ENCODE measurements at places on chromosomes 2 and 18.

- DNase-seq, result no peak
These were observed 8.9 kb upstream of the CHRNA1 start for GRCh38 chr2:174773215-174773614.

GRCh38 chr2:19218166-19218565 is 140.3 kb downstream of the OSR1 start:
- no peak for DNase-seq

- no peak for DNase-seq
These were observed 3.8 kb downstream of the FN1 start for GRCh38 chr2:215431778-215432758.

DNA sequence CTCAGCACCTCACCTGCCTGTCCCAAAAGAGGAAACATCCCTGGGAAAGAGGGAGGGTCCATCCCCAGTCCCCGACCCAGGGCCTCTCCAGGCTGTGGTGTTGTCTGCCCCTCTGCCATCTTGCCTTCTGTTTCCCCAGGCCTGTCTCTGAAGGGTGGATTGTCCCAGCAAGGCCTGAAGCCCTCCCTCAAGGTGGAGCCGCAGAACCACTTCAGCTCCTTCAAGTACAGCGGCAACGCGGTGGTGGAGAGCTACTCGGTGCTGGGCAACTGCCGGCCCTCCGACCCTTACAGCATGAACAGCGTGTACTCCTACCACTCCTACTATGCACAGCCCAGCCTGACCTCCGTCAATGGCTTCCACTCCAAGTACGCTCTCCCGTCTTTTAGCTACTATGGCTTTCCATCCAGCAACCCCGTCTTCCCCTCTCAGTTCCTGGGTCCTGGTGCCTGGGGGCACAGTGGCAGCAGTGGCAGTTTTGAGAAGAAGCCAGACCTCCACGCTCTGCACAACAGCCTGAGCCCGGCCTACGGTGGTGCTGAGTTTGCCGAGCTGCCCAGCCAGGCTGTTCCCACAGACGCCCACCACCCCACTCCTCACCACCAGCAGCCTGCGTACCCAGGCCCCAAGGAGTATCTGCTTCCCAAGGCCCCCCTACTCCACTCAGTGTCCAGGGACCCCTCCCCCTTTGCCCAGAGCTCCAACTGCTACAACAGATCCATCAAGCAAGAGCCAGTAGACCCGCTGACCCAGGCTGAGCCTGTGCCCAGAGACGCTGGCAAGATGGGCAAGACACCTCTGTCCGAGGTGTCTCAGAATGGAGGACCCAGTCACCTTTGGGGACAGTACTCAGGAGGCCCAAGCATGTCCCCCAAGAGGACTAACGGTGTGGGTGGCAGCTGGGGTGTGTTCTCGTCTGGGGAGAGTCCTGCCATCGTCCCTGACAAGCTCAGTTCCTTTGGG is 47.2 kb downstream of the BOLA3 start:
- no peak for DNase-seq

GRCh38 chr18:3216987-3217386 is 2.8 kb downstream of the MYOM1 start:
- no peak for DNase-seq

- DNase-seq, result no peak
These were observed 47.7 kb downstream of the OSBPL6 start for GRCh38 chr2:178241844-178242551.

DNA sequence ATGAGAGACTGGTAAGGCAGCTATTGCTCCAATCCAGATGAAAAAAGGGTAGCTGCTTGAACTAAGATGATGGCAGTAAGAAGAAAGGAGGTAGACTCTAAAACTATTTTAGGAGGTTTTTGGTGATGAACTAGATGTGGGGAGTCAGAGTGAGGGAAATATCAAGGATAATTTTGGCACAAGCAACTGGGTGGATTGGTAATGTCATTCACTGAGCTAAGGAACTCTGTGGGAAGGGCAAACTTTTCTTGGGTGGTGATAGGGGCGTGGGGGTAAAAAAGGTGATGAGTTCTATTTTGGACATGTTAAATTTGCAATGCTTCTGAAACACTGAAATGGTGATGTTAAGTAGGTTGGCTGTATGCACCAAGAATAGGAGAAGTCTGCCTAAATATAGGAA is 19.3 kb downstream of the PAIP2B start:
- DNase-seq, result no peak

- DNase-seq, result no peak
These were observed 2.7 kb downstream of the NCL start for GRCh38 chr2:231461516-231461971.

DNA sequence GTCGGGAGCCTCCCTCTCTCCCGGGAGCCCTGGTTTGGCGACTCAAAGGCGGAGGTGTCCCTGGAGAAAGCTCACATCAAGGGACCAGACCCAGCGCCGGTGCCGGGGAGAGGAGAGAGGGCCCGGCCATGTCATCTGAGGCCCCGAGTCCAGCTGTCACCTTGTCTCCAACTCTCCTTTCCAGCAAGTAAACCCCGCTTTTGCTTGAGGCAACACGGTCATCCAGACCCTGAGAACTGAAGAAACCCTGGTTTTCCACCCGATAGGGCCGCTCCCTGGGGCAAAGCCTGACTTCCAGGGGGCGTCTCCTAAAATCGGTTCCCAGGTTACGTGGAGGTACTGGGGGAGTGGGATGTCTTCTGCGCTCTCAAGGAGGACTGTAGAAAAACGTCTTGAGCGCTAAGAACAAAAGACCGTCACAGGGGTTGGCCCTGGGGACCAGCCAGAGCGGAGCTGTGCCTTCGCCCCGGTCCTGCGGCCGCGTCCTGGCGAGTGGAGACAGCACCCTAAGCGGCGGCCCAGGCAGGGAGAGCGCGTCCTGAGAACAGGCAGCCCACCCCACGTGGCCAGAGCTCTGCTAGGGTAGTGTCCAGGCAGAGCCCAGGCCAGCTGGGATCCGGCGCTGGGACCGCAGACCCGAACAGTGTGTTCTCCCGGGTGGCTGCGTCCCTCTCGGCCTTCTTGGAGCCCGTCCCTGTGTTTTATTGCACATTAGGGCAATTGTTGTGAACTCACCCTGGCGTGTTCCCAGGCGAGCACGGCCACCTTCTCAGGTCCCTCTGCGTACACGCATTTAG is 55.7 kb downstream of the TMEM18 start:
- DNase-seq, result no peak

- no peak for DNase-seq
These were observed 8.5 kb upstream of the C2orf69 start for GRCh38 chr2:199902486-199903110.

- no peak for DNase-seq
These were observed 400.7 kb downstream of the NBAS start for GRCh38 chr2:15160201-15160991.

DNA sequence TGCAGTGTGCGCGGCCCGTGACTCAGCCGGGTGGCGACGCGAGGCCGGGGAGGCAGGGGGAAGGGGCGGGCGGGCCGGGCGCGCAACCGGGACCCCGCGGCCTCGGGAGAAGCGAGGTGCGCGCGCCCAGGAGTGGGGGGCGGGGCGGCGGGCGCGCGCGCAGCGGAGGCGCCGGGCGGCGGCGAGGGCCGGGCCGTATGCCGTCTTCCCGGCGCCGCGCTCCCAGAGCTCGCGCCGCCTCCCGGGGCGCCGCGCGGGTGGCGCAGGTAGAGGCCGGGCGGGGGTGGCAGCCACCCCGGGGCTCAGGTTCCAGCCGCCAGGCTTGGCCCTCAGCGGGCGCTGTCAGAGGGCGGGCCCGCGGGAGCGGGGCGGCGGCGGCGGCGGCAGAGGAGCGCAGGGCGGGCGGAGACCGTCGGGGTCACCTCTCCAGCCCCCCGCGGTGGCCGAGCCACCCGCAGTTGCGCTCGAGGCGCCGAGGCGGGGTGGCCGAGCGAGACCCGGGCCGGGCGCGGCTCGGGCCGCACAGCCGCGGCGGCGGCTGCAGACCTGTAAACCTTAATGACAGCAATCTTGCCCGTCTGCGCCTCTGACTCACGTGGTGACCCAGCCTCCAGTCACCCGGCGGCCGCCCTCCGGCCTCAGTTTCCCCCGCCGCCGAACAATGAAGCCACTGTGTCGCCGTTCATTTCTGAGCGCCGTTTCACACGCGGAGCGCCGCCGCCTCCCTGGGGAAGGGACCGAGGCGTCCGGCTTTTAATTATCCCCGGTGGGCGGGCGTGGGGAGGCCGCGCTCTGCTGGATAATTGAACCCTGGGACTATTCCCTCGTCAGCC is 25.3 kb upstream of the SMAD7 start:
- DNase-seq, result peak; percentile 57

DNA sequence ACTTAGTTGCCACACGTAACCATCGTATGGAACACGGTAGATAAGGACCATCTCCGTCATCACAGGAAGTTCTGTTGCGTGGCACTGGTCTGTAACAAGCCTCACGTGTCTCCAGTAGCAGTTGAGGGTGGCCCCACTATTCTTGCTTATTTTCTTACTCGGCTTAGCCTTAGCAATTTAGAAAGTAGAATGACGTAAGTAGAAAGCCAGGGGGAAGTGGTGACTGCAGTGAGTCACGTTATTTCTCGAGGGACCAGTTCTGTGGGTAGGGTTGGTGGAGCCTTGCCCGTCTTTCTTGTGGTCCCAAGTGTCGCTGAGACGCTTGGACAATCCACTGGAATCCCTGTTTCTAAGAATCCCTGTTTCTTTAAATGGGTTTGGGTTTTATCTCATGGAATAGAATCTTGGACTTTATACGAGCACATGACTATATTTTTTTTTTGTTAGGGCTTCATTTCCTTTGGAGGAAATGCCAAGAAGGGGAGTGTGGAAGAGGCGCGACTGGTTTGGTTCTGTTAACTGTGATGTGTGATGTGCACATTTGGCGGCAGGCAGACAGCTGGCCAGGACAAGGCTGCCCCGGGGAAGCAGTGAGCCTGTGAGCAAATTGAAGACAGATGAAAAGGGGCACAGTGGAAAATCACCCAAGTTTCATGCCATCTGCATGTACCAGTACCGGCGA is 96.2 kb downstream of the CABLES1 start:
- peak; percentile 98 for DNase-seq

DNA sequence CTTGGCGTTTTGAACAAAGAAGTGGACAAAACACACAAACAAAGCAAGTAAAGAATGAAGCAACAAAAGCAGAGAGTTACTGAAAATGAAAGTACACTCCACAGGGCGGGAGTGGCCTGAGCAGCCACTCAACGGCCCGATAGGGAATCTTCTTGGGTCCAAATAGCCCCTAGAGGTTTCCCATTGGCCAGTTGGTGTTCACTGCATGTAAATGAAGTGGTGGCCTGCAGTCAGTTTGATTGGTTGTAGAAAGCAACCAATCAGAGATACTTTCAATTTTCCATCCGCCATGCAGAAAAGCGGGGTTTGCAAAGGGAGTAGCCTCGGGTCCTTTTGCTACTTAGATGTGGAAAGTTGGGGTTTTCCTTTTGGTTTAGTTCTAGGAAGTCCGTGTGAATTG is 31.6 kb downstream of the CYBRD1 start:
- DNase-seq, result no peak

DNA sequence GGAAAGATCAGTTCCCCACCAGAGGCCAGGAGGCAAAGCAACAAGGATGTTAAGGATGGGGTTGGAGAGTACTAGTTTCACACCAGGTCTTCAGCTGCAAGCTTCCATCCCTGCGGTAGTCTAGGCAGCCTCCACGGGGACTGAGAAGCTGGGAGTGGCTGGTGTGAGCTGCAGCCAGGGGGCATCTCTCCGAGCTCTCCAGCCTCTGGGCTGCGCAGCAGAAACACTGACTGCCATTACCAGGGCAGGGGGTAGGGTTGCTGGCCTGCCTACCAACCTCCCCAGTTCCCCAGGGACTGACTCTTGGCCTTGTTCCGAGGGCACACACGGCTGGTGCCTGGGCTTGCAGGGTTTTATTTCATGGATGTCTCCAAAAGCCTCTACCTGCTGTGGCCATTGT is 15.9 kb downstream of the GATA6 start:
- DNase-seq, result no peak

DNA sequence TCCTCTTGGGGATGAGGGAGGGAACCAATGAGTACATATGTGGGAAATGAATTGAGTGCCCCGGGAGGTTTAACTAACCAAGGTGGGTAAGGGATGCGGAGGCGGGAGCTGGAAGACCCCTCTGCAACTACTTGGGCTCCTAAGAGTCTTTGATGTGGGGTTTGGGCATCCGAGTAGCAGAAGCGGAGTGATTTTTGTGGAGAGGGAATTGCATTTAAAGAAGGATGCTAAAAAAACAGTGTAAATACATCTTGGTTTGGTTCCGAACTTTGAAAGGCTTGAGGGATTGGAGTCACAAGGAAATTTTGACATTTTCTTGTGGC is 215.7 kb downstream of the MCFD2 start:
- DNase-seq, result peak; percentile 7

GRCh38 chr2:95342556-95343320 is 45.6 kb downstream of the KCNIP3 start:
- no peak for DNase-seq

- peak; percentile 38 for DNase-seq
These were observed 428 bp downstream of the TCF4 start for GRCh38 chr18:55587418-55588110.

DNA sequence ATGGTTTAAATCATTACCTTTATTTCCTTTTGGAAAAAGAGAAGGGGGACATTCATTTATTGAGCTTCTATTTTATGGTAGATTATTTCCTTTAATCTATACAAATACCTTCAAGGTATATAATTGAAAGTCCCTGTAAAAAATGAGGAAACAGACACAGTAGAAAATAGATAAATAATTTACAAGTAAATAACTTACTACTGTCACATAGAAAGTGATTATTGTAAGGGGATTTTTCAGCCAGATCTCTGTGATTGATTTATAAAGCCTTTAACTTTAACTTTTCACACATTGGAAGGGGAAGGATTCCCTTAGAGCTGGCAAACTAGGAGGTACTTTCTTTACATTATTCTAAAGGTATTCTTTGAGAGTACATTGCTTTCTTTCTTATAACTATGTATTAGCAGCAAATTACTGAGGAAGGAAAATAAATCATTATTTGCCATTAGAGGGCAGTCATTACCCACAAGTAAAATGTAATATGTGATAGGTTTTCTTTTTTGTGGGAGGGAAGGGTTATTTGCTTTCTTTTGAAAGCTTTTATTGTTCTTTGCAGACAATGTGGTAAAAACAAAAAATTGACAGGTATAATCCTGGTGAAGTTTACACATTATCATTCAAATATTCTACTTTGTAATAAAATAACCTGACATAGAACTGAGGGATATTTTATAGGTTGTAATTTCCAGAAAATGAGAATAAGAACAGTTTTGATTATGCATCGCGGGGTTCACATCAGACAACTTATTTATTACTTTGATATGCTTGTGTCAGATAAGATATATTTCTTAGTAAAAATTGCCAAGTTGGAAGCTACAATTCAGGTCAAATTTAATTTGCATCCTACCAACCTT is 24.8 kb upstream of the RPE start:
- peak; percentile 40 for DNase-seq

DNA sequence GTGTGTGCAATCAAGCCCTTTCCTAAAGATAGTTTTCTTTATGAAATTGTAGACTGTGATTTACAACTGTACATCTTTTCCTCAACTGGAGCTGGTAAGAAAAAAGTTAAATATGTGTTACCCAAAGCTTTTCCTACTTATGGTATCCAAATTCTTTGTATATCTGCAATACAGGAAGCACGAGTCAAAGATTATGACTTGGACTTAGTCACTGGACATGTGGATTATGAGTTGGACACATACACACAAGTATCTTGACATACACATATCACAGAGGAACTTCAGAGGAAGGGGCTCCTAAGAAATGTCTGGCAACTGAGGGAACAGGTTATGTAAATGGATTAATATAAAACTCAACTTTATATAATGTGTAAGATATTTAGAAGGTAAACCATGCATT is 35.2 kb downstream of the PRELID3A start:
- no peak for DNase-seq

GRCh38 chr2:5067816-5068215 is 624.4 kb upstream of the SOX11 start:
- no peak for DNase-seq
